CD4-positive, alpha-beta T cell treated with Interleukin-10 for 1 hour (primary cell): ENCODE measurements at places on chromosomes 12 and 14.

- DNase-seq: no peak
These were observed 5.6 kb downstream of the MSI1 start for GRCh38 chr12:120363274-120363855.

GRCh38 chr12:57738661-57739237, at the start of gene AGAP2:
Gene AGAP2 (minus strand): TSS chr12:57738742. CDS start chr12:57738246, 496 bp downstream.
- DNase-seq: no peak

GRCh38 chr14:92575061-92575747, 61.6 kb downstream of the RIN3 start:
- no peak for DNase-seq

GRCh38 chr12:113808095-113808951, 157.8 kb downstream of the RBM19 start:
- no peak for DNase-seq
